Mucosa of gallbladder (tissue), 1 donor: ENCODE measurements at places on chromosomes 7 and 10. TPM values are rescaled to one million over a fixed set of nuclear protein-coding genes. Genes with fewer than 3 reads are reported as not detected.

The EGR2 gene
- 19.3 TPM for total RNA-seq

The CADPS2 gene
- 38.4 TPM for total RNA-seq

- no peak for DNase-seq
Observed at GRCh38 chr10:53422223-53422888, 649.8 kb upstream of the MBL2 start.

DNA sequence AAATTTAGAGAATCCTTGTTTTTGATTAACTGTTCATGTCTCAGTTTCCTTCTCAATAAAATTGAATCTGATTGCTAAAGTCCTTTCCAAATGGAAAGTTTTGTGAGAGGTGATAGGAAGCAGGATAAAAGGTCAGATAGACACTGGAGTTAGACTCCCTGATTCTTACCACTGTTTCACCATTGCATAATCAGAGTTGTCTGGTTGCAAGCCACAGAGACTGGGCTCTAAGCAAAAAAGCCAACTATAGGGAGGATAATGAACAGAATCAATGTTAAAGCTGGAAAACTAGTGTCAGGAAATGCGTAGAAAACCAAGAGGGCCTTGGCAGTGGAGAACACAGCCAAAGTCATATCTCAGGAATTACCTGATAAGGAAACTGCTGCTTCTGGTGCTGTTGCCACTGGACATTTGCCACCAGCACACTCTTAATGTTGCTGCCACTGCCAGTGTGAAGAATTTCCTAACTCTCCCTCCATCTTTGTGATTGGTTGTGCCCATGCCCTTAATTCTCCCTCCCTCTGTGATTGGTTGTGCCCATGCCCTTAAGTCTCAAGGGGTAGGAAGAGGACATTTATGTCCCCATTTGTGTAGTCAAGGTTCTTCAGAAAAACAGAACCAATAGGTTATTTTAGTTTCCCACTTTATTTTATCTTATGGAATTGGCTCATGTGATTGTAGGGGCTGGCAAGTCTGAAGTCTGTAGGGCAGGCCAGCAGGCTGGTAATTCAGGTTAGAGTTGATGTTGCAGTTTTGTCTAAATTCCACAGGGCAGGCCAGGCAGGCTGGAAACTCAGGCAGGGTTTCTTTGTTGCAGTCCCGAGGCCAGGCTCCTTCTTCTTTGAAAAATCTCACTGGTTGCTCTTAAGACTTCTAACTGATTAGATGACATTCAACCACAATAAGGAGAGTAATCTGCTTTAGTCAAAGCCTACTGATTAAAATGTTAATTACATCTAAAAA is 639.0 kb downstream of the REEP3 start:
- DNase-seq: no peak

The ELMO1 gene
- total RNA-seq: 43.4 TPM

DNA sequence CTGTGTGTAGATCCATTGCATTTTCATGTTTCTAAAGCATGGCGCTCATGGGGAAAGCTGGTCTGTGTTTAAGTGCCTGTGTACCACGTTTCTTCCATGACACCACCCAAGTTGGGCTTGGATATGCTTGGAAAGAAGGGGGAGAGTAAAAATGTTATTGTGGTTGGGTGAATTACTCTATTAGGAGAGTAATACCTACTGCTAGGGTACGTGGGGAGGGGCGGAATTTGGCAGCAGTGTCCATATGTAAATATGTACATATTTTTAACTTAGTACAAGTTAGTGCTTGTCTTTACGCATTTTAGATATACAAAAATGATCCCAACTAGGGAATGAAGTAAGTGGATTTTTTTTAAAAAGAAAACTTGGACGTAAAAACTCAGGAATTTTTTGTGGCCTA is 42.9 kb upstream of the SAMD8 start:
- DNase-seq: no peak

GRCh38 chr7:152737833-152738232 is 21.7 kb upstream of the ACTR3B start:
- no peak for DNase-seq

DNA sequence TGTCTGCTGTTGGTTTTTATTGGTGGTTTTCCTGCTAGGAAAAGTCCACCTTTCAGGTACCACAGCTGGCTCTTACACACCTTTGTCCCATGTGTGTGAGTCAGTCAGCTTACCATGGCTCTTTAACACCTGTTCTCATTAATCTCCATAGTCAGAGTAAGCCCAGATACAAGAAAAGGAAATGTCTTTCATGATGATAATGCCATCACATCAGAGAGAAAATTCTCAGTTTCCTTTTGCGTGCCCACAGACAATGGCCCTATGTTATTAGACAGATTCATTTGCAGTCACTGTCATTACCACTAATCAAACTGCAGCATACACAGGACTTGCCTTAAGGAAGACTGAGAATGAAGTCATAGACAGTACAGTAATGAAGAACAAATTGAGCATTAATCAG is 1583.6 kb upstream of the LRRTM3 start:
- DNase-seq: no peak

DNA sequence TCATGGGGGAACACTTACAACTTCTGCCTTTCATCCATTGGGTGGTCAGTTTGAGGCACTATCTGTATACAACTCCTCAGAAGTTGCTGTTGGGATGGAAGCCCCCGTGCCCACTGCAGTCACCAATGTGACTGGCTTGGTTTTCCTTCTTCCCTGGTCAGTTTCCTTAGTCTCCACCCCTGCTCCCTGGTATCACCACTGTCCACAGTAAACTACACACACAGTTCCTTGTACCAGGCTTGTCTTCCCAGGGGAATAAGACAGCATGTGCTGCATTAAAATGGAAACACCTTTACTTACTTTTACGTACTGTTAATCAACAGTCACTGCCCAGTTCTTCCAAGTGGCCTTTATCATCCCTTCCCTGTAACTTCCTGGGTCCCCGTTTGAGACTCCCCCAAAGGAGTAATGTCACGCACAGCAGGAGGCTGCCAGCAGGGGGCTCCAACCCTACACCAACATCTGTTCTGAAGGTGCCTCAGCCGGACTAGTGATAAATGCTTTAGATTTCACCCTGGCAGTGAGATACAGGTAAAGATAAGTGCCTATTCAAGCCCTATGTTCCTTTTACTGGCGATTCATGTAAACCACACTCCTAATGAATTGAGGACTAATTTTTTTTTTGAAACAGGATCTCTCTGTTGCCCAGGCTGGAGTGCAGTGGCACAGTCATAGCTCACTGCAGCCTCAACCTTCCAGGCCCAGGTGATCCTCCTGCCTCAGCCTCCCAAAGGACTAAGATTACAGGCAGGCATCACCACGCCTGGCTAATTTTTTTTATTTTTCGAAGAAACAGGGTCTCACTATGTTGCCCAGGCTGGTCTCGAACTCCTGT is 45.3 kb upstream of the PIK3AP1 start:
- DNase-seq: peak; percentile 75

GRCh38 chr10:119863951-119864565 is 8.6 kb downstream of the MCMBP start:
- no peak for DNase-seq

- DNase-seq: no peak
Observed at GRCh38 chr10:126208726-126209302, 179.5 kb downstream of the ADAM12 start.

DNA sequence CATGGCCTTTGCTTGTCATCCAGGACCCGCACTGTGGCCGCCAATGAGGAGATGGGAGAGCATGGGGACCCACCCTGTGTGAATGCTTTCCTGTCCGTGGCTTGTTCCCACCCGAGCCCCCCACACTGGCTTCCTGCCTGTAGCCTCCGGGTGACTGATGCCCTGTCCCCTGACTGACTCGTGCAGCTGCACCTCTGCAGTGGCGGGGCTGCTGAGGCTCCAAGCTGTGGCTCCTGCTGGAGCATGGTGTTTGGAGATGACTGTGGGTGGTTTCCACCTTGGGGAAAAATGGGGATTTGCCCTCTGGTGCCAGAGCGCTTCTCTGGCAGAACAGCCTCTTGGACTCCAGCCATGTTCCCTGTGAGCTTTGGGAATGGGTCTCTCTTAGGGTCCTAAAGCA is 2.1 kb downstream of the CAMK1D start:
- no peak for DNase-seq

DNA sequence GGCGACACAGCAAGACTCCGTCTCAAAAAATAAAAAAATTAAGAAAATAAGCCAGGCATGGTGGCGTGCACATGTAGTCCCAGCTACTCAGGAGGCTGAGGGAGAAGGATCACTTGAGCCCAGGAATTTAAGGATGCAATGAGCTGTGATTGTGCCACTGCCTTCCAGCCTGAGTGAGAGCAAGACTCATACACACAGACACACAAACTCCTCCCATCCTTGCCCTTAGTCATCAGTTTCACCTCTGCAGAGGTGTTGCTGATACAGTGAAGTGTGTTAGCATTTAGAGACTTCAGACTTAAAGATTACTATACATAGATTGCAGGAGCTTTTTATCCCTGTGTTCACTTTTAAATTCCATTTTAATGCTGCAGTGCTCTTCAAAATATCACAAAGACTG is 5.5 kb upstream of the H2AZ2 start:
- no peak for DNase-seq

DNA sequence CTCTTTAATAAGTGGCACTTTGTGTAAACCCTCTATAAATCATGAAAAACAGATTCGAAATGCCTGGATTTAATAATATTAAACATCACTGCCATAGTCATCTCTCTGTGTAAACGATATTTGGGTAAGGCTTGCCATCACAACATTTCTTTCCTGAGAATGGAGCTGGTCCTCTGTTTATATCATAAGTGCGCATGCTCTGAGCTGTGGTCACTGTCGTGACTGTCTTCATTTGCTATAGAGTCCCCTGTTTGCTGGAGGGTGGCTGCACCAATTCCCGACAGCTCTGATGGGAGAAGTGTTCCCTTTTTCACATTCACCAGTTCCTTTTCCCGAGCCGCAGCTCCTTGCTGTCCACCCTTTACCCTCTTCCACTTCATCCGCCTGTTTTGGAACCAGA is 50.4 kb upstream of the AGMO start:
- no peak for DNase-seq

The ACSM6 gene
- total RNA-seq: not detected
